ENCODE measurements at places on chromosomes 16 and 17.

- no peak for DNase-seq
Measured at GRCh38 chr16:49089533-49089932, 192.1 kb downstream of the CBLN1 start.

- DNase-seq = no peak
Measured at GRCh38 chr16:23384878-23385277, 68.1 kb downstream of the COG7 start.

DNA sequence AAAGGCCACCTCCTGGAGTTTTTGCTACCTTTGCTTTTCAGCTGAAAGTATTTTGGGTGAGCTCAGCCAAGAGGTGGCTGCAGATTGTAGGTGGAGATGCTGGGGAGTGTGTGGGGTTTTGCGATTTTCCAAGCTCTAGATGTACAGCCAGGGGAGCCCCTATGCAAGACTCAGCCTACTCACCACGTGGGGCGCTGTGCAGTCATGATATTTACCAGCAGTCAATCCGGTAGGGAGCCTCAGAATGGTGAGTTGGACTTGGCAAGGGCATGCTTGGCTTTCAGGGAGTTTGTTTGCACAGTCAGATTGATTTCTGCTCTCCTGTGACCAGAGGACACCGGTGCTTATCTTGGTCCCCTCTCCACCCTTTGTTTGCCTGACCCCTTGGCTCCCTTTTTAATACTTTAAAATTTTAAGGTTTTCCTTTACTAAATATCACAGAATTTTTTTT lies 175.3 kb downstream of the UTP18 start:
- DNase-seq = peak; percentile 22

DNA sequence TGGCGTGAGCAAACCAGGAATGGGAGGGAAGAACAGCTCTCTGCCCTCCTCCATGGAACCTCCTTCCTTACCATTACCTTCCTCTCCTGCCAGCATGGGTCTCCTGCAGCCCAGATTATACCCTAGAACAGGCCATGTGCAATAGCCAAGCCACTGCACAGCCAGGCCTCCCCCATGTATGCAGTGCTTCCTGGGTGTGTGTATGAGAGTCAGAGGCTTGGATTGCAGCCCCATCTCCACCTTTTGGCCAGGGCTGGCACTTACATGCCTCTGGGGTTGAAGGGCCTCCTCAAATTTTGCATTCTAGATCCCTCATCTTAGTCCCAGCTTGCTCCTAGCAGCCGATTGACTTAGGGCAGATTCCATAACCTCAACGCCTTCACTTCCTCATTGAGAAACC lies 133.7 kb downstream of the GSG1L start:
- no peak for DNase-seq

- DNase-seq = no peak
Measured at GRCh38 chr17:82246365-82247181, 17.7 kb downstream of the SLC16A3 start.

DNA sequence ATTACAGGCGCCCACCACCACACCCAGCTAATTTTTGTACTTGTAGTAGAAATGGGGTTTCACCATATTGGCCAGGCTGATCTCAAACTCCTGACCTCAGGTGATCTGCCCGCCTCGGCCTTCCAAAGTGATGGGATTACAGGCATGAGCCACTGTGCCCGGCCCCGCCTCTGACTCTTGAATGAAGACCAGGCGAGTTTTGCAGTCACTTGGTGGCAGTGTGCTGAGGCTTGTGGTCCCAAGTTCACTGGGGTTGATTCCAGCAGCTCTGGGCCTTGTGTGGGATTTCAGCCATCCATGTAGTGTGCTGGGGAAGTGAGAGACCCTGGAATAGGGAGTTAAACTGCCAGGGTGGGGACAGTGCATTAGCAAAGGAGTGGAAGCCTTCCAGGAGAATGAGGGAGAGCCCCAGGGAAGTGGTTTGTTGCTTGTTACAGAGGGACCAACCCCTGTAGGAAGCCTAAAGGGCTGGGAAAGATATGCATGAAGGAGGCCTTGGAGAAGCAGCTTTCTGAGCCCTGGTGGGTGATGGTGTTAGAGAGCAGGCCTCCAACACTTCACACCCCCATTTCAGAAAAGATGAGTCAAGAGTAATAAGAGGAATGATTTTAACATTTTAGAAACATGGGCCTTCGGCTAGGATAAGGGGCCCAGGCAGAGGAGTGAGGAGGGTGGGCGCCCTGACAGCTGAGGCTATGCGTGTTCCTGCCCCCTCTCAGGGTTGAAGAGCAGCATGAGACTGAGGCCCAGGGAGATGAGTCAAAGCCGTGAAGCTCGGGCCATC lies 14.5 kb downstream of the PSKH1 start:
- DNase-seq = no peak

- DNase-seq = no peak
Measured at GRCh38 chr17:153851-154250, 16.5 kb downstream of the SCGB1C2 start.

DNA sequence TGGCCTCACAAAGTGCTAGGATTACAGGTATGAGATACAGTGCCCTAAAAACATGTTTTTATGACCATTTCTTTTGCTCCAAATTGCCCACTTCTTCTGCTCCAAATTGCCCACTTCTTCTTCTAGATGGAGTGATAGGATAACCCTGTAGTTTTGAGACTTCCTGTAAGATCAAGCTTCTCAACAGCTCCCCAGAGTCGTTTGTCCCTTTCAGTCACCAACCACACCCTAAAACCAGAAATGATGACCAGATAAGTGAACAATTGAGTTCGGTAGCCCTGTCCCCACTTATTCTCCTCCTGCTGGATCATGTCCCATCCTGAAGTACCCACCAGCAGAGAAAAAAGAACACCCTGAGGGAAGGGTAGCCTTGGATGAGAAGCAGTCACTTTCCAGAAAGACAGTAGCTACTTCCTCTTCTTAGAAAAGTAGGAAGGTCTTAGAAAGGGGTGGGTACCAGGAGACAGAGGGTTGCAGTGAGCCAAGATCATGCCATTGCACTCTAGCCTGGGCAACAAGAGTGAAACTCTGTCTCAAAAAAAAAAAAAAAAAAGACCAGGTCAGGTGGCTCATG lies 2.5 kb downstream of the ODAD4 start:
- peak; percentile 51 for DNase-seq

DNA sequence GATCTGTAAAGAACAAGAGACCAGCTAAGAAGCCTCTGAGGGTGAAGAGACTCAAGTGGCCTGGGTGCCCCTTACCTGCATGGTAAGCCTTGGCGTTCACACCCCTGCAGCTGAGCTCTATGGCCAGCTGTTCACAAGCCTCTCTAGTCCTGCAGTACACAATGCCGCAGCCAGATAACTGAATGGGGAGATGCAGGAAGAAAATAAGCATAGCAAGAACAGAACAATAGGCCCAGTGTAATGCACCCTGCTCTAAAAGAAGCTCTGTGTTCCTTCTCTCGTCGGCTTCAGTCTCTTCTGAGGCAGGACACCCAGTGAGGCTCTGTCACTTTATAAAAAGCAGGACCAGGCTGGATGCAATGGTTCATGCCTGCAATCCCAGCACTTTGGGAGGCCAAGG lies 5.4 kb downstream of the RECQL5 start:
- no peak for DNase-seq

- no peak for DNase-seq
Measured at GRCh38 chr16:19936441-19936840, 51.8 kb upstream of the GPRC5B start.

All from inflammatory macrophage treated with lipopolysaccharide for 1 hour (primary cell).